ENCODE measurements at places on chromosomes 4 and X.

DNA sequence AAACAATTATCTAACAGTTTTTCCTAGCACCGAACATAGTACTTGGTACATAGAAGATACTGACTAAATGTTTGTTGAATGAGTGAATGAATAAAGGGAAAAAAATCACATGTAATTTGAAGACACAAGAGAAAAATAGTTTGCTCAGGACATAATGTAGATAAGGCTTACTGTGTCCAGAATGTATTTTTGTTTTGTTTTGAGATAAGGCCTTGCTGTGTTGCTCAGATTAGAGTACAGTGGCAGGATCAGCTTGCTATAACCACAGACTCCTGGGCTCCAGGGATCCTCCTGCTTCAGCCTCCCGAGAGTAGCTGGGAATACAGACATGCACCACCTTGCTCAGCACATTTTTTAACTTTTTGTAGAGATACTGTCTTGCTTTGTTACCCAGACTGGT is 6.5 kb downstream of the FAM199X start:
- no peak for DNase-seq

DNA sequence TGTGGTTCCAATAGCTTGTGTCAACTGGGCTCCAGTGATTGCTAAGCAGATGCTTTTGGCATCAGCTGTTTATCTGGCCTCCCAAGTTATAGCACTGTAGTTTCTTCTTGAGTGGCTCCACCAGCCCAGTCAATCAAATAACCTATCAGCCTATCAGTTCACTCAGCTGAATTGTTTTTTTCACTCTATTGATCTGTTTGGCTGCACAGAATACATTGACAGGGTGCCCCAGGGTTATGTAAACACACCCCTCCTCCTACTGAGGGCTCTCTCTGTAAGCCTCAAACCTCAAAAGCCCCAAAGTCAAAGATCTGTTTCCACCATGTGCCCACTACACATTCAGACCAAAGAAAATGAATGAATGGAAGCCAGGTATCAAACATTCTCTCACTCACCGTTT is 214.0 kb downstream of the HS6ST2 start:
- no peak for DNase-seq

DNA sequence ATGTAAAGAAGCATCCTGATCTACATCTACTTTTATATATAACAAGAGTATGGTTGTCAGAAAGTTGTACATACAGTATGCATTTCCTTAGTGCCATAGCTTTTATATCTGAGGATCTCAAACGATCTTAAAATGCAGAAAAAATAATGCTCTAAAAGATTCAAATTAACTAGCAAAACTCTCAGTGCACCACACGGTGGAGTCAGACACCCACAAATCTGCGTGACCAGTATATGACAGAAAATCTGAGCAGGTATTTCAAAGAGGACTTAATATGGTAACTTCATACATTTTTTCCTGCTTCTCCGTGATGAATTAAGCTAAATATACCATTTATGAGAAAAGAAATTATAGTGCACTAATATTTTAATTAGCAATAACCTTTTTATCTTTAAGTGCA is 803.0 kb downstream of the DMD start:
- peak; percentile 7 for DNase-seq

- no peak for DNase-seq
Measured at GRCh38 chr4:183348706-183349659, 26.8 kb upstream of the CLDN24 start.

- DNase-seq, result no peak
Measured at GRCh38 chrX:106891762-106892460, 11.2 kb downstream of the RIPPLY1 start.

DNA sequence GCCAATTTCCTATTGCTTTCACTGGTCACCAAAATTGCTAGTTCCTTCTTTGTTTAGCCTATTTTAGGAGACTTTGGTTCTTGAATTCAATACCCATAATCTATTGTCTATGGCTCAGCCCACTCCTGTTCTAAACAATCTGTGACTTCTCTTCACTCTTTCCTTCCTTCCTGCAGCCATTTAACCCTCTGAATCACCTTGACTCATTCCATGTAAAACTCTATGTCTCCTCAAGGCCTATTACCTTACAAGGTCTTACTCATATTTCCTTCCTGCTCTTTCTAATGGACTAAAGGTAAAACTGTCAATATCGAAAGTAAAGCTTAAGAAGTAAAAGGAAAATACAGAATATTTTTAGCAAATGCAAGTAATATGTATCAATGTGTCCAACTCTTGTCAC is 301.6 kb downstream of the ARHGAP24 start:
- no peak for DNase-seq

DNA sequence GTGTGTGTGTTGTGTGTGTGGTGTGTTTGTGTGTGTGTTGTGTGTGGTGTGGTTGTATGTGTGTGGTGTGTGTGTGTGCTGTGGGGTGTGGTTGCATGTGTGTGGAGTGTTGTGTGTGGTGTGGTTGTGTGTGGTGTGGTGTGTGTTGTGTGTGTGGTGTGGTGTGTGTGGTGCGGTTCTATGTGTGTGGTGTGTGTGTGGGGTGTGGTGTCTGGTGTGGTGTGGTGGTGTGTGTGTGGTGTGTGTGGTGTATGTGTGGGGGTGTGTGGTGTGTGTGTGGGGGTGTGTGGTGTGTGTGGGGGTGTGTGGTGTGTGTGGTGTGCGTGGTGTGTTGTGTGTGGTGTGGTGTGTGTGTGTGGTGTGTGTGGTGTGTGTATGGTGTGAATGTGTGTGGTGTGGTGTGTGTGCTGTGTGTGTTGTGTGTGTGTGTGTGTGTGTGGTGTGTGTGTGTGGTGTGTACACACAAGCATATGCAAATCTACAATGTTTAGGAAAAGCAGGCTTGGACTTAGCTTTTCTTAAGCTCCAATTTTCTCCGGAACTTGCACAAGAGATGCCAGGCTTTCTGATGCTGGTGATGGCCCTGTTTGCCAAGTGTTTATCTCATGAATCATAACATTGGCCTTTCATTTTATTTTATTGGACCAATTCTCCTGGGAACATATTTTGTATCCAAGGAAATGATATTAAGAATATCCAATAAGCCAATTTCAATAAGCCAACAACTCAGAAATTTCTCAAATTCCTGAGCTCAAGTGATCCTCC is 148.7 kb downstream of the SPATA18 start:
- no peak for DNase-seq

- peak; percentile 19 for DNase-seq
Measured at GRCh38 chr4:155667222-155667567, 547 bp downstream of the GUCY1A1 start.

Data from CD4-positive, alpha-beta T cell treated with Interleukin-1 beta for 1 hour (primary cell).